ENCODE measurements at places on chromosomes 2 and 18. TPM values are rescaled to one million over a fixed set of nuclear protein-coding genes. Genes with fewer than 3 reads are reported as not detected.

DNA sequence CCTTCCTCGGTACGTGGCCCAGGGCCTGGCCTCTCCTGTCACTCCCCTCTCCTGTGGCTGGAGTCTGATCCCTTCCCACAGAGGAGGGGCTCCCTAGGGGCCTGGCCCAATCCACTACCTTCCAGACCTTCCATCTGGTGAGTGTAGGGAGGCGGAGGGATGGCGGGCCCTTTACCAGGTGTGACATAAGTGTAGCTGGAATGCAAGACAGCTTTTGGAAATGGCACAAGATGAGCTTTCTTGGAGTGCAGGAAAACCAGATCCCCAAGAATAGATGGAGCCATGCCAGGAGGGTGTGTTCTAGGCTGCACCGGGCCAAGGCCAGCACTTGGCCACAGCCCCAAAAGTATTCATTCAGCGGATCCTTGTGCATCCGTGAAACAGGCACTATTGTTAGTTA is 30.1 kb downstream of the IGFBP5 start:
- no peak overlapping the region for H3K27ac ChIP-seq
- no peaks in the 10 kb centered on the region for H3K4me1 ChIP-seq
- no peak overlapping the region for H3K4me3 ChIP-seq
- no peaks in the 10 kb centered on the region for H3K36me3 ChIP-seq

- H3K27ac ChIP-seq, result no peak overlapping the region
- no peaks in the 10 kb centered on the region for H3K4me1 ChIP-seq
- no peak for DNase-seq
- no peaks in the 10 kb centered on the region for H3K27me3 ChIP-seq
These were observed 98.6 kb downstream of the RAPH1 start for GRCh38 chr2:203436496-203436895.

- no peak overlapping the region for H3K27ac ChIP-seq
- no peaks in the 10 kb centered on the region for H3K27me3 ChIP-seq
- no peak for DNase-seq
- peaks cover 8% of the 10 kb centered on the region for H3K4me1 ChIP-seq
These were observed 979 bp downstream of the SLC9A2 start for GRCh38 chr2:102620332-102620731.

The GPBAR1 gene
- total RNA-seq, result 0.27 TPM

The LYPD6B gene
- 6.1 TPM for total RNA-seq

The TMEM169 gene
- 0.42 TPM for total RNA-seq
